ENCODE measurements at places on chromosomes 5 and 9. TPM values are rescaled to one million over a fixed set of nuclear protein-coding genes. Genes with fewer than 3 reads are reported as not detected.

- no peak for DNase-seq
Observed at GRCh38 chr9:99863955-99864354, 42.3 kb downstream of the NR4A3 start.

GRCh38 chr5:102715082-102715807 is 39.9 kb upstream of the PAM start:
- DNase-seq: peak; percentile 61

- no peak for DNase-seq
Observed at GRCh38 chr9:14924230-14925219, 14.3 kb upstream of the FREM1 start.

Gene STARD4
- 45.2 TPM for total RNA-seq

Gene CAMK2A
- not detected for total RNA-seq

Gene FAM221B
- not detected for total RNA-seq

DNA sequence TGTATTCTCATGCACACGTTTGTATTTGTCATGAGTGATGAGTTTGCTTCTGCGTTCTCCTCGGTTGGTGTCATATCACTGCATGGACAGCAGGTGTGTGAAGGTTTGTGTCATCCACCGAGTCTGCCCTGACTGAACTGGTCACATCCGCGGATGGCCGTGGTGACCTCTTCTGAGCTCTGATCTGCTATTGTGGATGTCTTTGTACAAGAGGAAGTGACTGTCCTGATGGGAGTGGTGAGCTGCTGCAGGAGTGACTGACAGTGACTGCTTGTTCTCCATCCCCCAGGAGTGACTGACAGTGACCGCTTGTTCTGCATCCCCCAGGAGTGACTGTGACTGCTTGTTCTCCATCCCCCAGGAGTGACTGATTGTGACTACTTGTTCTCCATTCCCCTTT is 69.9 kb downstream of the EHMT1 start:
- no peak for DNase-seq

GRCh38 chr9:91162784-91163443 is 198.8 kb downstream of the AUH start:
- no peak for DNase-seq

DNA sequence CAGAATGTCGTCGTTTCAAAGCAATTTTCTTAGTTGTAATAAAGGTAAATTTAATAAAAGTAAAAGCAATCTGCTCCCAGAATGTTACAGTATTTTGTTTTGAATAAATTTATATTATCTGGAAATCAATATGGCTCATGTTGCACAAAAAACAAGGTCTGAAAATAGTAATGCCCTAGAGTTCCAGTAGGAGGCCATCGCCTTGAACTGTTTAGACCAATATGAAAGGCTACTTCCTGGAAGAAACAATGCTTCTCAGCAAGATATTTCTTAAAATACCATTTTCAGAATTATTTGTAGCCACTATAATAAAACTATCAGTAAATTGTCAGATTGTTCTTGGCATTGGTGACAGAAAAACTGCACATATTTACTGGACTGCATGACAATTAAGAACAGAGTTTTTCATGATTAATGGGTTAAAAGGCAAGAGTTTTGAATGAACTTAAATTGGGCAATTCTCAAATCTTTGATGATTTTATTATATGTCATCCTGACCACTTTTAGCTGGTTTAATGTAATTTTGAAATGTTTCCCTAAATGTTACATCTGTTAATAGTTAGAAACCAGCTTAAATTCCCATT is 153.2 kb downstream of the COMMD10 start:
- no peak for DNase-seq

DNA sequence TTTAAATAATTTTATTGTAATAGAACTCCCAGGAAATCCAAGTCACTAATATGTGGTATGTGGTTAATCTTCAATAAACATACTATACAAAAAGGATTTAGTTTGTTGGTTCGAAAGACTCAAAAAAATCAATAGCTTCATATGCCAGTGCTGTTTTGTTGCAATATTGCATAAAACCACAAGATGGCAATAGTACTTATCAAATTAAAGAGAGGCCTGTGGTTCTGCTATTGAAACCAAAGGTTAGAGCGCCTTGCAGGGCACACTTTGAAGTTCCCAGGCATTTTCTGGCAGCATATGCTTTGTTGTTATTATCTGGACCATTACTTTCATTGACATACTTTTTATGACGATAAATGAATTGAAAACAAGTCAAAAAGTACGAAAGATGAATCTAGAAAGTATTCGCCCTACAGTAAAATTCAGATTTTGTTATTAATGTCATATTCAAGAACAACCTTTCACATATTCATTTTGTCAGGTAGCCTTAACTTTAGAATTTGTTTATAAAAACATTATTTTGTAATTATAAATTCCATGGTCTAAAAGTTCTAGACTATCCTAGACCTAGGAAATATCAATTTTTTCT is 316.3 kb downstream of the MCTP1 start:
- peak; percentile 16 for DNase-seq

GRCh38 chr5:57209316-57210040 is 35.6 kb downstream of the GPBP1 start:
- DNase-seq: no peak

DNA sequence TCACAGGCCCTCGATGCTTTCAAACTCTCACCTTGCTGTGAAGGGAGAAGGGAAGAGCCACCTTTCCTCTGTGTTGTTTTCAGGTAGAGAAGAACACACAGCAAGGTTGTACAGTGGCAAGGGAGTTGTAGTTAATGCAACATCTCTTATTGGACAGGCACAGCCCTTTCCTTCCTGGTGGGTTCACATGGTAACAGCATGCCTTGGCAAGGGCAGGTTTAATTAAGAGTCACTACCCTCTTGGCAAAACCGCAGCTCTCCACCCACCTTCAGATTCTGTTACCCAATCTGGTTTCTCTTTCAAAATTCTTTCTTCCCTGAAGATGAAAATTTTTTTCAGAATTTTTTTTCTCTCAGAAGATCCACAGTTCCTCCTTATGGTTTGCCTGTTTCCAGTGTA is 253.1 kb downstream of the TLR4 start:
- peak; percentile 9 for DNase-seq

DNA sequence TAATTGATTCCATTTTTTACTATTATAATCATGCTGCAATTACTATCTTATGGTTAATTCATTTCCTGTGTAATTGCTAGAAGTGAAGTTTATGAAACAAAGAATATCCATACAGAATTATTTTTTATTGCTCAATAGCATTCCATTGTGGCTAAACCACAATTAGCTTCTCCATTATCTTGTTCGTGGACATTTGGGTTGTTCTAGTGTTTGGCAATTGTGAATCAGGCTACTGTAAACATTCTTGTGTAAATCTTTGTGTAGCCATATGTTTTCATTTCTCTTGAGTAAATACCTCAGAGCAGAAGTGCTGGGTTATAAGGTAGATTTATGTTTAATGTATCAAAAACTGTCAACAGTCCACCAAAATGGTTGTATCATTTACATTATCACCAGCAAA is 341.1 kb downstream of the MAT2B start:
- no peak for DNase-seq

GRCh38 chr5:156330141-156330870 is 3.3 kb downstream of the SGCD start:
- no peak for DNase-seq

Gene ZFP2
- 0.29 TPM for total RNA-seq

Gene FXN
- 1.6 TPM for total RNA-seq

Gene PIP5KL1
- total RNA-seq: 0.87 TPM

Gene GDF9
- total RNA-seq: 0.52 TPM

- DNase-seq: no peak
Observed at GRCh38 chr5:174339130-174339529, 293.6 kb downstream of the NSG2 start.

- DNase-seq: no peak
Observed at GRCh38 chr5:3891113-3891512, 295.5 kb downstream of the IRX1 start.

GRCh38 chr9:120694559-120694958 is 19.7 kb downstream of the MEGF9 start:
- no peak for DNase-seq

Gene FGF10
- not detected for total RNA-seq

Gene FBP2
- not detected for total RNA-seq

DNA sequence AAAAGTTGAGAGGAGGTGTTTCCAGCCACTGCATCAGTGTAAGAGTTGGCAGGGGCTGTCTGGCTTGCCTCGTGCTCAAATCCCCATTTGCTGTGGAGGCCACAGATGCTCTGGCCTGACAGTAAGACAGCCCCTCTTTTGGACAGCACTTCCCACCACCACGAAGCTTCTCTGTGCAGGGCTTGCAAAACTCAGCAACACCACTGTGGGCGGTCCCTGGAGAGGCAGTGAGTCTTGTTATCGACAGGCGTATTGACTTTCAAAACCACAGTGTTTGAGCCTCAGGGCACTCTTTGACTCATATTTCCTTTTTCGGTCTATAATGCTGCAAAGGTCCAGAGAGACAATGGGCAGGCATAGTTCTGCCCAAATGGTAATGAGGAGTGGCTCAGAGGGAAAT is 539.5 kb downstream of the EBF1 start:
- DNase-seq: no peak

Gene UBE2QL1
- total RNA-seq: not detected

Gene LCN12
- 1.2 TPM for total RNA-seq

- DNase-seq: no peak
Observed at GRCh38 chr9:100216178-100216787, 117.2 kb downstream of the INVS start.

Gene CMBL
- total RNA-seq: 2.2 TPM

Gene ASPN
- not detected for total RNA-seq

DNA sequence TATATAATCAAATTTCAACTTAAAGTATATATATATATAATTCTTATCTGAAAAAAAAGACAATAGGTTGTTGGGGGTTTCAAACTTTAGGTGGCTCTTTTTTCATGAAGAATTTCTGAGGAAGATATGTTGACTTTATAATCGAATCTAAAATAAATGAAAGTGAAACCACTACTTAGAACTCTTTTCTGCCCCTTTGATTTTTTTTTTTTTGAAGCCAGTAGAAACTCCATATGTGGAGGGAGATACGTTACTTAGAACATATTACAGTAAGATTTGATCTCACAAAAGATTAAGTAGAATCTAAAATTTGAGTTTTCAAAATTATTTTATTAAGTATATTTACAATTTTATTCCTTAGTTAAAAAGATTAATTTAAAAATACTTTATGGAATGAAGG is 96.9 kb downstream of the ATG10 start:
- DNase-seq: no peak

Gene SCGB3A2
- not detected for total RNA-seq

Gene TMEM252
- total RNA-seq: not detected

DNA sequence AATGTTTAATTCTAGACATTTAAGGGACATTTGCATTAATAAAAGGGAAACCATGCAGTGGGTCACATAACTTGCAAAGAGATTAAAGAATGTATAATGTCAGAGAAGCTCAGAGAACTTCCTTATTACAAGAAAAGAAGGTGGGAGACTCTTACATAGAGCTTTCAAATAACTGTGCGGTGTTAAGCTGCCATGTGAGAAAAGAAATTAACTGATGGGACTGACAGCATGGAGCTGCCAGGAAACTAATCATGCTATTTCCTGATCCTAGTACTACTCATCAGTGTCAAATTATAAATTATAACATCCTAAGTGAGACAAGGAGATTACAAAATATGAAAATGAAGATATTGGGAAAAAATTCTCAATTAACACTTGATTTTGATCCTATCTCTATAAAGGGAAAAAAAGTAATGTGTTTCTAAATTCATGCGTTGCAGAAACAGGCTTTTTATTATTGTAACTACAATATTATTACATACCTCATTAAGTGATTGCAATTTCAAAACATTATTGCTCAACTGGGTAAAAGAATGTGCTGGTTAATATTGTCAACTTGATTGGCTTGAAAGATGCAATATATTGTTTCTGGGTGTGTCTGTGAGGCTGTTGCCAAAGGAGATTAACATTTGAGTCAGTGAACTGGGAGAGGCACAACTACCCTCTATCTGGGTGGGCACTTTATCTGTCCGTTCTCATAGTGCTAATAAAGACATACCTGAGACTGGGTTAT is 609.5 kb upstream of the NUDT12 start:
- no peak for DNase-seq

GRCh38 chr5:56673171-56673570 is 142.2 kb upstream of the MAP3K1 start:
- no peak for DNase-seq

Gene FBXL7
- total RNA-seq: 4.7 TPM

DNA sequence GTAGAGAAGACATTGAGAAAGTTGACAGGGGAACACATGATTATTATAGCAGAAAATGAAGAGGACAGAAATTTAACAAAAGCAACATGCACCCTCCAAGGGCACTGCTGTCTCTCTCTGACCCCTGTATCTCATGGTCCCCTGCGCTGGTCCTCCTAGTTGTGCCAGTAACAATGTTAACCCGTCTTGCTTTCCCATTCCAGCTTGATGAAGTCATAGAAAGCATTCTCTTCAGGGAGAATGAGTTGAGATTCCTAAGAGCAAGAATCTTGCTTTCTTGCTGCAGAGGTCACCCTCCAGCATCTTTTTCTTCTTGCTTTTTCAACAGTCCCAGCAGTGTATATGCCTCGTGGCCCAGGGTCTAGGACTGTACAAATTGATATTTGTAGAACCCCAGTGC is 279.6 kb upstream of the ADAMTSL1 start:
- no peak for DNase-seq
